ENCODE measurements at places on chromosomes 16 and 17.

DNA sequence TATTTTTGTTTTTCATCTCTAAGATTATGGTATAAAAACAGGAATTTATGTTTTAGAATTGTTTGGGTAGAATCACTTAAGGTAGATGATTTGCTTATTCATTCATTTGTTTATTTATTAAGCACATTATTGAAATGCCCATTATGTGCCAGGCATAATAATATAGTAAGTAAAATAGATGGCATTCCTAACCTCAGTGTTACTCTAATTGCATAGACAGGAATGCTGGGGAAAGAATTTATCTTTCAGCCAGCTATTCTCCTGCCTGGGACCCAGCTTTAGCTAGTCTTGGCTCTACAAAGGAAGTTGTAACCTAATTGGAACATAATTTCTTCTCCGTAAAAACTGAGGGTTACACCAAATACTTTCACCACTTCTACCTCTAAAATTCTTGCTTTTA is 44.6 kb downstream of the NFAT5 start:
- no peak for DNase-seq

- no peak for DNase-seq
Measured at GRCh38 chr17:22090263-22090935, 398.1 kb downstream of the KCNJ18 start.

DNA sequence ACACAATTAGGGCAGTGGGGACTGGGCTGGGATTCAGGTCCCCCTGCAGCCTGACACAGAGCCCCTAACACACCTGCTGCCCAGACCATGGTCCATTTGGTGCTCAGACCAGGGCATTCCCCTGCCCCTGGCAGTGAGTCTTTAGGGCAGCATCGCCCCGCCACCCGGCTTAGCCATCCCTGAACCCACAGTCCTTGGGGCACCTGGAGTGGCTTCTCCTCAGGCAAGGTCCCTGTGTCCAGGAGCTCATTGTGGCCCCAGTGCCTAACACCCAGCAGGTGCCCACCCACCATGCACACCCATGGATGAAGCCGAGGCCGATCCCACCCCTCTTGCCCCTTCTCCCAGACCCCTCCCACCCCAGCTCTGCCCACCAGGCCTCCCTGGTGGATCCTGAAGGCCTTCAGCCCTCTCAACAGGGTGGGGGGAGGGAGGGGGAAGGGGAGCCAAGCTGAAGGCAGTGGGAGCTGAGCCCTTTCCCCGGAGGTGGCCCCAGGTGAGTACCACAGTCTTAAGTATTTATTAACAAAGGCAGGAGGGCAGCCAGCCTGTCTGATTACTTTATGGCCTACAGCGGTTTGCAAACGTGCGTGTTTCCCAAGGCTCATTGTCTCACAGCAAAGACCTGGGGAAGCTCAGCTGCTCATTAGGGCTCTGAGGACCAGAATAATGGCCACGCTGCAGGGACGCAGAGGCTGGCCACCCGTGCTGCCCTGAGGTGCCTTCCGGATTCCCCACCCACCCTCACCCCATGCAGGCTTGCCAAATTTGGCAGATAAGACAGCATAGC is 38.5 kb downstream of the RBFOX3 start:
- DNase-seq, result no peak

DNA sequence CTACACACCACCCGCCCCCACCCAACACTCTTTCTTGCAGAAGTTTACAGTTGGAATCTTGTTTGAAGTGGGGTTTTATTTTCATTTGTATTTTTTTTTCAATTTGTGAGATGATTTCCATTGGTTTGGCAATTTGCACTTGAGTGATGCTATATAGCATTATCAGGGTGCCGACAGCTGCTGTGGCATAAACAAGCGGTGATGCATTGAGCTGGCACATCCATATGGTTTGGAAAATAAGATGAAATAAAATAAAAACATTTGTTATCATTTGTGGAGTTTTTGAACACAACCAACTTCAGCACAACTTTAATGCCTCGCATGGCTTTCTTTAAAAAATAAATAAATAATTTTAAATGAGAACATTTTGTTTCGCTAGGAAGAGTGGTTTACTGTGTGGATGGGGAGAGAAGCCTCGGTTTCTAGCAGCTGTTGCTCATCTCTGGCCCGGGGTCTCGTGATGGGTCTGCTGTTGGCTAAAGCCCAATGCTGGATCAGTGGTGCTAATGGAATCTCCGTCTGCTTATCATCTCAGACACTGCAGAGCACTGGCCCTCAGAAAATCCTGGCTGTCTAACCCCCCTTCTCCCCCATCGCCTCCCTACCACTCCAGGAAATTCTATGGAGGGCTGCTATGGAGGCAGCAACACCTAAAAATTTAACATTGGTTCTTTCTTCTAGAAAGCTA is 192.3 kb upstream of the MAF start:
- no peak for DNase-seq

GRCh38 chr17:39400547-39401411 is 647 bp downstream of the FBXL20 start:
- DNase-seq, result no peak

GRCh38 chr16:31331141-31331764 is 23.7 kb upstream of the ITGAX start:
- DNase-seq, result no peak

- DNase-seq, result no peak
Measured at GRCh38 chr16:88058817-88059216, 107.6 kb downstream of the BANP start.

DNA sequence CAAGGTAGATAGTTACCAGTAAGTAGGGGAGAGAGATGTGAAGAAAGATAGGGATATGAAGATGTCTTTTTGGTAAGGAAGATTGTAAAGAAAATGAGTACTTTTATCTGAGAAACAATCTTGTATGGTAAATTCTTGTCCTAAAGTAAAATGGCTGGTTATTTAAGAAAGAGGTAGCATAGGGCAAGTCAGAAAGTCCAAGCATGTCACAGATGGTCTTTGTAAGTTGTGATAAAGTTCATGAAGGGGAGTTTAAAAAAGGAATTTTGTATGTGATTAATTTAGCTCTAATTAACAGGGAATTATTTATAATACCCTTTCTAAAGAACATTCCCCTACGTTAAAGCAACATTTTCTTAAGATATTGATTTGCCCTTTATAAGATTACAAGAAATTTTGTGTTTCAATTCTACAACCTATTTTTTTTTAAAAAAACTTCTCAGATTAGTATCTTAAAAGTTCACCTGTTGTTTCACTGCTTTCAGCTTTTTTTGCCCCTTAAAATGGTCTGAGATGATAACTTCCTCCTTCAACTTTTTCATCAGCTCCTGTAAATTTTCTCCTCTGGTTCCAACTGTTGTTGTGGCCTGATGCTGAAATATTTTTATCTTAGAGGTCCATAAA is 16.2 kb upstream of the CPHXL start:
- DNase-seq, result no peak

- DNase-seq, result no peak
Measured at GRCh38 chr16:11649276-11649675, 19.0 kb upstream of the SNN start.

DNA sequence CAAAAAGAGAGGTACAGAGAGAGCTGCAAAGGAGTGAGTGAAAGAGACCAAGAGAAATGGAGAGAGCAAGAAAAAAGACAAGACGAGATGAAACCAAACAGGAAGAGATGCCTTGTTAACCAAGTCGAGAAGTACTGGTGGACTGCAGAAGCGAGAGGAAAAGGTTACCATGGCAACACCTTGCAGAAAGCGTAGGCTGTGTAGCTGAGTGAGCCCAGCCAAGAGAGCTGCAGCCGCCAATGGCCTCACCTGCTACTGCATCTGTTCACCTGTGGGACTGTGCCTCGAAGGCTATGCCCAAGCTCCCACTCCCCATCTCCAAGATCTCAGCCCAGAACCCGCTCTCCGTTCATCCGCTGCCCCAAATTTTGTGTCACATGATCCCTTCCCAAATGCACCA is 161.3 kb downstream of the SLC39A11 start:
- DNase-seq, result peak; percentile 26

GRCh38 chr16:66603537-66604375 is 748 bp upstream of the CMTM3 start:
- peak; percentile 88 for DNase-seq

DNA sequence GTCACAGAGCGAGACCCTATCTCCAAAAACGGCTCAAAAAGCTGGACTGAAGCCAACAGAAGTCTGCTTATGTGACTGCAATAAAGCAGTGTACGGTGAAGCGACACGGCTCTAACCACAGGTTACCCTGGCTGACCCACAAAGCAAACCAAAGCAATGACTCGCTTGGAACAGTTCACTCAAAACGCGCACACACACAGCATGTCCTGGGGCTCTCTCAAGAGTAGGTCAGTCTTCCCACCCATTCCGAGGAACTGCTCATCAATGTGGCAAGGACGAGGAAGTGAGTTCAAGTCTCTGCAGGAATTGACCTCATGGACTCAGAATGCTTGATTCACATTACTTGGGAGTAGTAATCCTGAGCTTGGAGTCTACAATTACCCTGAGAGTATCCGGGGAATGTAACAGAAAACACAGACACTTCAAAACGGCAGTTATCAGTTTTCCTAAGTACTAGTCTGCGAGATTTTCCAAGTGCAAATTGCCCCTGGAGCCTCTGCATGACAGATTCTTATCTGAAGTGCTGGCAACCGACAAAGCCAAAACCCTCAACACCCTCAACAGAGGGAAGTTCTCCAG is 25.4 kb downstream of the PELP1 start:
- peak; percentile 60 for DNase-seq

DNA sequence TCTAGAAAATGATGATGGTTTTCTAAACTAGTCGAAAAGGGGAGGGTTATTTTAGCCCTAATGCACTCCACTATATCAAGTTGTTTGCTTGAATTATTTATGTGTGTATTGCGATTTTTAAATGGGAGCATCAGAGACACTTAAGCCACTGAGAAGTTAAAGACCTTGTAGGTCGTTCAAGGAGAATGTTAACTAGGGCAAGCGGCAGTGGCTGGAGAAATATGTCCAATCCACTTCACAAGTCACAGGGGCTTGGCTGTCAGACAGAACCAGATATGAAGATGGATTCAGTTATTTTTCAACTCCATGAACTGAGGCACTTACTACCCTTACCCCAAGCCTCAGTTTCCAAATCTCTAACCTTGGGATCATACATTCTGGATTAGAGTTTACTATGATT is 702.0 kb downstream of the CDH11 start:
- no peak for DNase-seq

GRCh38 chr16:89873972-89874689 is 739 bp downstream of the TCF25 start:
- DNase-seq, result peak; percentile 97

DNA sequence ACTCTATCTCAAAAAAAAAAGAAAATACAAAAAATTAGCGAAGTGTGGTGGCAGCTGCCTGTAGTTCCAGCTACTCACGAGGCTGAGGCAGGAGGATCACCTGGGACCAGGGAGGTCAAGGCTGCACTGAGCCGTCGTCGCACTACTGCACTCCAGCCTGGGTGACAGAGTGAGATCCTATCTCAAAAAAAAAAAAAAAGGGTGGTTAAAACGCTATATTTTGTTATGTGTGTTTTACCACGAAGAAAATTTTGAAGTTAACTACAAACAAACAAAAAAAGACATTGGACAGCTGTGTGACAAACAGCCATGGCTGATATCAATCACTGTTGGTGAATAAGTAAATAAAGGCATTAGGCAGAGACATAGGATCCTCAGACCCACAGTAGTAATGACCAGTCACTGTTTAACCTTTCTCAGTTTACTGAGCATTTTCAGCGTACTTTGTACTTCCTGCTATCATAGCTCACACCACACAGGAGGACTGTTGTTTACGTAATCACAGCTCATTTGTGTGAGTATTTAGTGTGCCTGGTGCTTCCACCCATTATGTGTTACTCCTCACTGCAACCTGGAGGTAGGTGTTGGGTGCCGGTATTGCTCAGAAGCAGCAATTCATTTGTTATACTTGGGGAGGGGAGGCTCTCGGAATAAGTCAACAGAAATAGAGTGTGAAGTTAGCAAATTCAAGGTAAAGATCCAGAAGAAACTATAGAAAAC is 55.4 kb downstream of the COPRS start:
- DNase-seq, result no peak
